Heart right ventricle (tissue), 16 donors: ENCODE measurements at places on chromosomes 7 and 10. TPM values are rescaled to one million over a fixed set of nuclear protein-coding genes. Genes with fewer than 3 reads are reported as not detected.
A peak's percentile ranks its signal among the peaks of the same experiment; 100 is the strongest.

Gene TUBB8
- not detected for polyA plus RNA-seq

Gene ACSM6
- not detected for polyA plus RNA-seq

Gene CLRN3
- polyA plus RNA-seq = not detected

Gene RGR
- polyA plus RNA-seq = 0.16 TPM

Gene PLEKHS1
- polyA plus RNA-seq = not detected

Gene POLR3A
- 4.2 TPM for polyA plus RNA-seq

Gene FAM25A
- polyA plus RNA-seq = not detected

Gene BAMBI
- polyA plus RNA-seq = 5.0 TPM

Gene RADIL
- polyA plus RNA-seq = 2.4 TPM

- H3K4me1 ChIP-seq = peaks cover 79% of the 10 kb centered on the region
- peak overlapping the region; percentile 75 for H3K27ac ChIP-seq
- no peak for DNase-seq
- H3K36me3 ChIP-seq = no peaks in the 10 kb centered on the region
- H3K4me3 ChIP-seq = no peak overlapping the region
These were observed 111.5 kb downstream of the CCNY start for GRCh38 chr10:35447693-35448407.

- H3K4me3 ChIP-seq = no peak overlapping the region
- no peak for DNase-seq
- no peak overlapping the region for H3K27ac ChIP-seq
- no peaks in the 10 kb centered on the region for H3K27me3 ChIP-seq
These were observed 63.1 kb upstream of the MEOX2 start for GRCh38 chr7:15749631-15750030.

GRCh38 chr10:86180861-86181260 is 185.7 kb downstream of the GRID1 start:
- DNase-seq = no peak
- no peaks in the 10 kb centered on the region for H3K36me3 ChIP-seq
- no peak overlapping the region for H3K4me3 ChIP-seq
- H3K27ac ChIP-seq = no peak overlapping the region
- no peaks in the 10 kb centered on the region for H3K4me1 ChIP-seq

DNA sequence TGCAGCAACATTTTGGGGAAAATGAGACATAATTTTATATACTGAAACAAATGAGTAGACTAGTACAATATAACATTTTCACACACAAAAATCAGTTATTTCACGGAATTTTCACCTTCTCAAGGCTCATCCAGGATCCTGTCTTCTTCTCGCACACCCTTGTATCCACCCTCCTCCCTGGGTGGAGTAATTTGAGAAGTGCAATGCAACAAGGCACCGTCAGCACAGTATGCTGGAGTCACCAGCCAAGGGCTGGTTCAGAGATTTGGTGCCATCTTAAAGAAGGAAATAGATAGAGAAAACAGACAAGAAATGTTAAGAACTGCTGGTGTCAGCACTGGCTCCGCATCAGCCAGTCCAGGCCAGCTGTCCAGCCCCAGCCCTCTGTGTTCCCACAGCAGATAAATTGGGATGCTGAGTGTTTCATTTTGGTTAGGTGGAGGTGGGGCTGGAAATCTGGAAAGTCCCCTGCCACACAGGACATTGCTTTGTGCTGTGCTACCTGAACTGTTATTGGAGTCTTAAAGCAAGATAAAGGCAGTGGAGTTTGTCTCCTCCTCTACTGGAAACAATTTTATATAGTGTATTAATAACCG is 176.1 kb downstream of the ABCA13 start:
- H3K27me3 ChIP-seq = no peaks in the 10 kb centered on the region
- no peaks in the 10 kb centered on the region for H3K4me1 ChIP-seq
- H3K27ac ChIP-seq = no peak overlapping the region
- no peaks in the 10 kb centered on the region for H3K36me3 ChIP-seq
- no peak for DNase-seq
- no peak overlapping the region for H3K4me3 ChIP-seq

DNA sequence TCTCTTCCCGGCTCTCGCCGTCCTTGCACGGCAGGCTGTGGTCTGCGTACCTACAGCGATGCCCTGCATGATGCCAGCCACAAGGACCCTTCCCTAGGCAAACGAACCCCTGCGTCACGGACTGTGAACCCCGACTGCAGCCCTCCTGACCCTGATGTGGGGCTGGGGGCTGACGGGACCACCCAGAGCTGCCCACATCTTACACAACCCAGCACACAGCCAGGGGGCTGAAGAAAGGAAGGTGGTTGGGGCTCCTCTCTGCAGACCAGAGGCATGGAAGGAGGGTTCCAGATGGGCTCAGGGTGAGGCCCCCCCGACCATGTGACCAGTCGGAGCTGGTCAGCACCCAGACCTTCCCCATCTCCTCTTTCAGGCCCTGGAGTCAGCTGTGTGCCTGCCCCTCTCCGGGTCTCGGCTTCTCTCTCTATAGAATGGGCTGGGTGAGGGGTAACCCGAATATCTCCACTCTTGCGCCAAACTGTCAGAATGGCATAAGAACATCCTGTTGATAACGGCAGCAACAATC is 41.4 kb downstream of the EBF3 start:
- H3K27ac ChIP-seq = no peak overlapping the region
- H3K36me3 ChIP-seq = no peaks in the 10 kb centered on the region
- H3K4me3 ChIP-seq = no peak overlapping the region
- no peak for DNase-seq
- no peaks in the 10 kb centered on the region for H3K27me3 ChIP-seq

DNA sequence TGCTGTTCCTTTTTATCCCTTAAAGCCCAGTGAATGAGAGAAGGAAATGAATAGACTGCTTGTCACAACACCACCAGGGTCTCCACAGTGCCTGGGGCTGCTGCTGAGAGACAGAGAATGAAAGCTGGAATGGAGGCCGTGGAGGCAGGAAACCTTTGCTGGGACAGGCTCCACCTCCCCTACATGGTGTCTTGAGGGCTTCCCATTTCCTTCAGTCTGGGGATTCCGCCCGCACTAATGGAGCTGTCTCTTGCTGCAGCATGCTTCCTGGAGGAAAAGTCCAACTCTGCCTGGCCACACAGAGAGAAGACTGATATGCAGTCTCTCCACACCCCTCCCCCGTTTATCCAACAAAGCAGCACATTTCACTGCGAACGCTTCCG is 54.5 kb downstream of the LRRC4 start:
- peaks cover 8% of the 10 kb centered on the region for H3K4me1 ChIP-seq
- H3K4me3 ChIP-seq = no peak overlapping the region
- H3K27me3 ChIP-seq = no peaks in the 10 kb centered on the region

GRCh38 chr7:138126928-138127327 is 50.7 kb downstream of the AKR1D1 start:
- no peaks in the 10 kb centered on the region for H3K4me1 ChIP-seq
- H3K4me3 ChIP-seq = no peak overlapping the region
- DNase-seq = no peak

GRCh38 chr7:35691366-35691765 is 3.6 kb downstream of the HERPUD2 start:
- no peak for DNase-seq
- no peak overlapping the region for H3K4me3 ChIP-seq
- no peak overlapping the region for H3K27ac ChIP-seq
- no peaks in the 10 kb centered on the region for H3K27me3 ChIP-seq
- peaks cover 81% of the 10 kb centered on the region for H3K4me1 ChIP-seq

DNA sequence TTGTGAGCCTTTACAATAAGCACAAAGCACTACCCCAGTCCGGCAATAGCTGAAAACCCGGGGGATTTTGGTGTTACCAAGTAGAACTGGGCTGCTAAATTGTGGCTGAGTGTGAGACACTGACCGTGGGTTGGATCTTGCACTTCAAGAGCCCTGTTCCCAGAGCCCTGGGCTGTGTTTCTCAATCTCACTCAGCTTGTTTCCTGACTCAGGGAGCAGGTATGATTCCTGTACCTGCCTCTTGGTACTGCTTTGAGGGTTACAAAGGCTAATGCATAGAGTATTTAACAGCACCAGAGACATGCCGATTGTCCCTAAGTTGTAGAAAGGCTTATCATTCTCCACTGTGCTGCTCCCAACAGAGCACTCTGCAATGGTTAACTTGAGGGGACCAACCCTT is 134.6 kb downstream of the TEX36 start:
- H3K4me3 ChIP-seq = no peak overlapping the region
- H3K27me3 ChIP-seq = no peaks in the 10 kb centered on the region
- no peaks in the 10 kb centered on the region for H3K36me3 ChIP-seq
- no peak overlapping the region for H3K27ac ChIP-seq
- DNase-seq = no peak

- H3K36me3 ChIP-seq = no peaks in the 10 kb centered on the region
- no peaks in the 10 kb centered on the region for H3K4me1 ChIP-seq
- no peaks in the 10 kb centered on the region for H3K27me3 ChIP-seq
- no peak for DNase-seq
These were observed 93.5 kb downstream of the MBL2 start for GRCh38 chr10:52679117-52679516.

DNA sequence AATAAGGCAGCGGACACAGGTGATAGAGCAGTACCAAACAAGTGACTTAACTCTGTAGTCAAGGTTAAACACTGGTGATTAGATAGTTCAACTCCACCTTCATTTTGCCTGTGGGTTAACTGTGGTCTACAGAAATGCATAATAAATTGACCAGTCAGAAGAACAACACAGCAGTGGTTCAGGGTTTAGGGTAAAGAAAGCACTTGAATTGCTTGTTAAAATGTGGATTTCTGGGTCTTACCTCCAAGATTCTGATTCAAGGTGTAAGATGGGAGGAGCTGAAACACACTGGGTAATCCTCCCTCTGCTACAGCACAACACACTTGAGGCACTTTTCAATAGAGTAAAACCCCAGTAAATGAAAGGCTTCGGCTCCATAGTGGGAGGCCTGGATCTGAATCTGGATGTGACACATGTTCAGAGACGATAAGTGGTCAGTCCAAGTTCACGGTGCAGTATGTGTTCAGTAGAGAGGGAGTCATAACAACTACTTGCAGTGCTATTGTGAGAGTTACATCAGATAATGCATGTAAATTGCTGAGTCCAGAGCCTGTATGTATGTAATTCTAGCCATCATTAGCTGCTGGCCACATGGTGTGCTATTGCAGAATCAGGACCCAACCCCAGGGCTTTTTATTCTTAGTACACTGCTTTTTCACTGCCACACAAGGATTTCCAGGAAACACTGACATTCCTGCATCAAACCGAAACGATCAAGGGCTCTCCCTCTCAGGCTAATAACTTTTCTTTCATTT is 141.7 kb downstream of the SORCS1 start:
- DNase-seq = no peak
- H3K27ac ChIP-seq = no peak overlapping the region

DNA sequence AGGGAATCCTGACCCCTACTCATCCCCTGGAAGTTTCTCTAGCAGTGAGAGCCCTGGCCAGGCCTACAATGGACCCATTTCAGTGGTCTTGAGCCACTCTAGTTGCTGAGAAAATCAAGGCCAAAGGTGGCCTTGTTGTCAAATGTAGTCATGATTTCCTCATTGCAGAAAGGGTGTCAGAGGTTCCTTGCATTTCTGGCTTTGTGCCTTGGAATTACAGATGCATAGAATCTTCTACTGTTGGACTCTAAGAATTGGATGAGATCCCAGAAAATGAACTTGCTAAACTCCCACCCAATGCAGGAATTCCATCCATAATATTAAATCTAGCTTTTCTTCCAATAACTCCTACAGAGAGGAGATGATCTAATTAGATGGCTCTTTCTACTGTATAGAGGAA is 12.2 kb downstream of the CPA2 start:
- H3K27me3 ChIP-seq = peaks cover 4% of the 10 kb centered on the region
- no peak for DNase-seq
- no peak overlapping the region for H3K27ac ChIP-seq
- H3K4me1 ChIP-seq = peaks cover 3% of the 10 kb centered on the region
- H3K4me3 ChIP-seq = no peak overlapping the region

- no peaks in the 10 kb centered on the region for H3K36me3 ChIP-seq
- no peaks in the 10 kb centered on the region for H3K4me1 ChIP-seq
- H3K27ac ChIP-seq = no peak overlapping the region
- DNase-seq = no peak
- H3K27me3 ChIP-seq = no peaks in the 10 kb centered on the region
- H3K4me3 ChIP-seq = no peak overlapping the region
These were observed 9.4 kb downstream of the SLC35B4 start for GRCh38 chr7:134307320-134307719.

- no peak overlapping the region for H3K27ac ChIP-seq
- no peaks in the 10 kb centered on the region for H3K27me3 ChIP-seq
- H3K4me3 ChIP-seq = no peak overlapping the region
- no peak for DNase-seq
- H3K36me3 ChIP-seq = no peaks in the 10 kb centered on the region
These were observed 256.3 kb upstream of the MINDY3 start for GRCh38 chr10:16116404-16117304.

GRCh38 chr10:69404786-69405185 is 11.9 kb downstream of the TACR2 start:
- no peaks in the 10 kb centered on the region for H3K36me3 ChIP-seq
- no peak overlapping the region for H3K4me3 ChIP-seq
- H3K27ac ChIP-seq = no peak overlapping the region
- no peaks in the 10 kb centered on the region for H3K27me3 ChIP-seq
- no peak for DNase-seq

- no peak overlapping the region for H3K4me3 ChIP-seq
- no peaks in the 10 kb centered on the region for H3K36me3 ChIP-seq
- H3K4me1 ChIP-seq = no peaks in the 10 kb centered on the region
These were observed 100.2 kb upstream of the SORCS1 start for GRCh38 chr10:107264742-107265141.

GRCh38 chr7:38248069-38248567 is 25.3 kb downstream of the TARP start:
- DNase-seq = no peak
- H3K27ac ChIP-seq = no peak overlapping the region
- H3K4me3 ChIP-seq = no peak overlapping the region
- H3K4me1 ChIP-seq = no peaks in the 10 kb centered on the region

GRCh38 chr7:25762511-25763462 is 389.2 kb upstream of the NFE2L3 start:
- no peak overlapping the region for H3K27ac ChIP-seq
- H3K4me1 ChIP-seq = no peaks in the 10 kb centered on the region
- DNase-seq = no peak
- no peaks in the 10 kb centered on the region for H3K27me3 ChIP-seq
- H3K36me3 ChIP-seq = no peaks in the 10 kb centered on the region
- H3K4me3 ChIP-seq = no peak overlapping the region

GRCh38 chr7:91165006-91165845 is 99.0 kb upstream of the FZD1 start:
- H3K27me3 ChIP-seq = no peaks in the 10 kb centered on the region
- no peak overlapping the region for H3K4me3 ChIP-seq
- no peak for DNase-seq

- H3K4me3 ChIP-seq = no peak overlapping the region
- no peaks in the 10 kb centered on the region for H3K27me3 ChIP-seq
- H3K36me3 ChIP-seq = peaks cover 10% of the 10 kb centered on the region
- H3K4me1 ChIP-seq = peaks cover 54% of the 10 kb centered on the region
- peak overlapping the region; percentile 79 for H3K27ac ChIP-seq
- no peak for DNase-seq
These were observed 54.7 kb downstream of the PANK1 start for GRCh38 chr10:89590326-89590725.

DNA sequence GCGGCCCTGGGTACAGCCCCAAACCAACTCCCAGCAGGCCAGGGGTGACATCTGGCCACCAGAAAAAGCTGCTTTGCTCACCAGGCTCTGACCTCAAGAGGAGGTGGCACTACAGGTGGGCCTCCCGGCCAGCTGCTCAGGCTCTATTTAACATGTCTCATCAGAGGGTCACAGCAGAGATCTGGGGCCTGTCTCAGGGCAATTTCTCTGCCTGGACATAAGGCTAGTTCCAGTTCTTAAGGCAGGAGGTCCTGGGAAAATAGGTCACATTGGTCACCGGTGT is 88.6 kb downstream of the GFRA1 start:
- H3K27me3 ChIP-seq = no peaks in the 10 kb centered on the region
- H3K4me1 ChIP-seq = no peaks in the 10 kb centered on the region
- DNase-seq = no peak
- no peak overlapping the region for H3K4me3 ChIP-seq
- H3K36me3 ChIP-seq = no peaks in the 10 kb centered on the region
- H3K27ac ChIP-seq = no peak overlapping the region

GRCh38 chr10:132194726-132195125 is 8.0 kb downstream of the DPYSL4 start:
- no peaks in the 10 kb centered on the region for H3K27me3 ChIP-seq
- H3K36me3 ChIP-seq = no peaks in the 10 kb centered on the region
- H3K27ac ChIP-seq = no peak overlapping the region
- no peak overlapping the region for H3K4me3 ChIP-seq
